ENCODE measurements at places on chromosomes 2 and 18.

GRCh38 chr2:147568109-147568508, 276.7 kb upstream of the ACVR2A start:
- no peak for DNase-seq

DNA sequence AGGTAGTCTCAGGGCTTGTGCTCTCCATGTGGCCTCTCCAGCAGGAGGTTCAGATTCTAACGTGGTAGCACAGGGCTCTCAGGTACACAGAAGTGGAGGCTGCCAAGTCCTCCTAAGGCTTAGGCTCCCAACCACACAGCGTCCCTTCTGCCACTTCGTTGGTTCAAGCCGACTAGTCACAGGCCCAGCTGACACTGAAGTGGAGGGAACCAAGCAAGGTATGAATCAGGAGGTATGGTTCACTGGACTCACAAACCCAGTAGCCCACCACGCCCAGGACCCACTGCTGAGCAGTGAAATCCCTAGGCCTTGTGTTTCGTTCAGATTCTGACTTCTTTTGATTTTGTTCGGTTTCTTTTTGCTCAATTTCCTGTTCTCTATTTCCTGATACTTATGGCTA, 46.0 kb upstream of the SEC11C start:
- DNase-seq = no peak

GRCh38 chr2:14960686-14961324, 328.3 kb downstream of the LRATD1 start:
- no peak for DNase-seq

DNA sequence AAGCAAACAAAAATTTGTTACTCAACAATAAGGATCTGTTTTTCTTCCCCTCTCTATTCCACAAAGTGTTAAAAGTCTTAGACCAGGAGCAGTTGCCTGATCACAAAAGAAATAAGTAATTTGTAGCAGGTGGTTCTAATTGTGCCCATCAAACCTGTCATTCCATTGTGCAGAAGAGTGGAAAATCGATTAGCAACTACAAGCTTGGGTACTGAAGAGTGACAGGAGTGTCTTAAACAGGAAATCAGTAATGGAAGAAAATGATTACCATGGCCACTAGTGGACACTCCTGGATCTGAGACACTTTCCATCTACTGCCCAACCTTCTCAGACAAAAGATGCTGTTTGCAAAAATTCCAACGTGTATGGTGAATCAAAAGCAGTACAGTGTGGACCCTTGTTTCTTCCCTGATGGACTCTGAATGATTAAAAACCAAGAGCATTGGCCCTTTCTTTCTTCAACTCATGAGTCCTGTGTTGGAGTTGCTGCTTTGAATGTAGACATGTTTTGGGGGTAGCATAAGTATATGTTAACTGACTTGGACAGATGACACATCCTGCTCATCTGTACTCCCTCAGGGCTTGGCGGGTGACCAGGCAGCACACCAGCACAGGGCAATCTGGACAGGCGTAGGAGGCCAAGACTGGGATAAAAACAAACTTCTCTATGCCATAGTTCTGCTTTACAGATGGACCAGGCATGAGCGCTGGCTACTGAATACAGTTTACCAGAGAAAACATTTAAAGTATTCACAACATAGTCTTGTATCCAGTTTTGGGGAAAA, 51.9 kb downstream of the PLA2R1 start:
- DNase-seq = no peak

GRCh38 chr18:60910534-60910933, 422.7 kb upstream of the CDH20 start:
- DNase-seq = no peak

DNA sequence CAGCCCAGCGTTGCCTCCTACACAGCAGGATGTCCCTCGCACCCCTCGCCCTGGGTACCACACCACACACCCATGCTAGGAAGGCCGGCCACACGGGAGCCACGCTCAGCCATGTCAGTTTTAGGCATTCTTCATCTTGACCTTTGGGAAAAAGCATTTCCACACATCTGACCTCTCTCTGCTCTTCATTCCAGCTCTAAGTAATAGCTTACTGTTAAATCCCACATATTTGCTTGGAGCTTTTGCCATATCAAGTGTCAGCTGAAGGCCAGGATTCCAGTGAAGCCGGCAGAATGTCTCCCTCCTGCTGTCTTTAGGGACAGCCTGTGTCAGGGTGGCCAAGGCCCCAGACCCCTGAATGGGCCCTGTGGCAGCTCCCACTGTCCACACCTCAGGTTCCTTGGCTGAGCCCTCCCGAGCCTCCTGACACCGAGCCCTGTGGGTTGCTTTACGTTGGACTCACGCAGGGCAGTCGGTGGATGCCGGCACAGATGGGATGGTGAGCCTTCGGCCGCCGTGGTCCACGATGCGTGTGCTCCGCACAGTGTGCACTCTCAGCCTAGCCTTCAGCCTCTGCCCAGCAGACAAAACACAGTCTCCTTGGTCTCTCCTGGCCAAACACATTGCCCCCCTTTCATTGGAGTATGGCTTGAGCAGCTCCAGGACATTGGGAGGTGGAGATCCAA, 202.0 kb downstream of the SEPTIN10 start:
- no peak for DNase-seq

DNA sequence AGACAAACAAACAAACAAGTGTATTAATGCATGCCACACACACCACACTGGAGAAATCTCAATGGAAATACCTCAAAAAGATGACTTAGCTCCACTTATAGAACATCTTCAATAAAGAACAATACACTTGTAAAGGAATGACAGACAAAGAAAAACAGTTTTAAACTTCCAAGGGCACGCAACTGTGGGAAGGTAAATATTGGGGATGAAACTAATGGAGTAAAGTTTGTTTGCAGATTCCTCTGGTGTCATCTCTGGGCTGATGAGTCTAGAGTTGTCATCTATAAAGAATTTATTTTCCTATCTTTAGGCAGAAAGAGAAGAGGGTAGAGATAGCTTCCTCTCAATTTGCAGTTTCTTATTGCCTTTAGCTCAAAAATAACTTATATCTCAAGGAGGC, 144.0 kb upstream of the ZC3H15 start:
- DNase-seq = no peak

GRCh38 chr2:2102866-2103653, 228.0 kb downstream of the MYT1L start:
- no peak for DNase-seq

DNA sequence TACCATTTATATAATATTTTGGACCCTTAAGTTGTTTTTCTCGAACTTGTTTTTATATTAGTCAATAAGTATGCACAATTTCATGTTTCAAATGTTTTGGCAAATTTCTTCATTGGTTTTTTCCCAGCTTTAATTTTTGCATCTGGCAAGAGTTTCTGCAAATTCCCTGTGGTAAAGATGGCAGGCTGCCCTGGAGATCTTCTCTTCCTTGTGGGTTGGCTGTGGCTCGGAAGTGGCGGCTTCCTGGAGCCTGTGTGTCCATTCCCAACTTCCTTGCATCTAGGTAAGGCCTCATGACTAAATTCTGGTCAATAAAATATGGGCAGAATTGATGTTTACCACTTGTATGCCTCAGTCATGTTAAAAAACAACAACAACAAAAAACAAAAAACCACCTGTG, 818.6 kb downstream of the EPHA4 start:
- DNase-seq = no peak

GRCh38 chr2:224722250-224722649, 6.1 kb upstream of the CCDC195 start:
- no peak for DNase-seq

GRCh38 chr2:104638859-104639202, 215.1 kb upstream of the POU3F3 start:
- no peak for DNase-seq

DNA sequence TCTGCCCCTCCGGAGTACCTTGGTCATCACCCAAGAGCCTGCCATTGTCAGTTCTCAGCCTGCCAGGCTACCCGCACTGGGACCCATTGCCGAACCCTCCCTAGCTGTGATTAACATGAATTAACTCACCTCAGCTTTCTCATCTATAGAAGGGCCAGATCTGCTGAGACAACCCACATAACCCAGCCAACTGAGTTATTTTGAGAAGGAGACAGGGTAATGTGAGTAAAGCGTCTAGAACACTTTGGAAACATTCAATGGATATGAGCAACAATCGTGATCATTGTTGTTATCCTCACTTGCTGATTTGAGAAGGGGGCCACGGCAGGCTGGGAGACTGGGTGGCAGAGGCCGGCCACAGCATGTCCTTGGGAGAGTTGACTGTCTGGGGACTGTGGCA, 196.8 kb downstream of the GLI2 start:
- DNase-seq = no peak
